T-helper 1 cell (primary cell): ENCODE measurements at places on chromosomes 16 and 17.

GRCh38 chr16:30923554-30924075 is at the start of gene FBXL19:
Gene FBXL19, plus strand, starts transcription at chr16:30923572. Its CDS starts 2,183 bp downstream, at chr16:30925755.
- no peak for DNase-seq

- no peak for DNase-seq
Measured at GRCh38 chr17:42276609-42277341, 584 bp upstream of the STAT5B start.

DNA sequence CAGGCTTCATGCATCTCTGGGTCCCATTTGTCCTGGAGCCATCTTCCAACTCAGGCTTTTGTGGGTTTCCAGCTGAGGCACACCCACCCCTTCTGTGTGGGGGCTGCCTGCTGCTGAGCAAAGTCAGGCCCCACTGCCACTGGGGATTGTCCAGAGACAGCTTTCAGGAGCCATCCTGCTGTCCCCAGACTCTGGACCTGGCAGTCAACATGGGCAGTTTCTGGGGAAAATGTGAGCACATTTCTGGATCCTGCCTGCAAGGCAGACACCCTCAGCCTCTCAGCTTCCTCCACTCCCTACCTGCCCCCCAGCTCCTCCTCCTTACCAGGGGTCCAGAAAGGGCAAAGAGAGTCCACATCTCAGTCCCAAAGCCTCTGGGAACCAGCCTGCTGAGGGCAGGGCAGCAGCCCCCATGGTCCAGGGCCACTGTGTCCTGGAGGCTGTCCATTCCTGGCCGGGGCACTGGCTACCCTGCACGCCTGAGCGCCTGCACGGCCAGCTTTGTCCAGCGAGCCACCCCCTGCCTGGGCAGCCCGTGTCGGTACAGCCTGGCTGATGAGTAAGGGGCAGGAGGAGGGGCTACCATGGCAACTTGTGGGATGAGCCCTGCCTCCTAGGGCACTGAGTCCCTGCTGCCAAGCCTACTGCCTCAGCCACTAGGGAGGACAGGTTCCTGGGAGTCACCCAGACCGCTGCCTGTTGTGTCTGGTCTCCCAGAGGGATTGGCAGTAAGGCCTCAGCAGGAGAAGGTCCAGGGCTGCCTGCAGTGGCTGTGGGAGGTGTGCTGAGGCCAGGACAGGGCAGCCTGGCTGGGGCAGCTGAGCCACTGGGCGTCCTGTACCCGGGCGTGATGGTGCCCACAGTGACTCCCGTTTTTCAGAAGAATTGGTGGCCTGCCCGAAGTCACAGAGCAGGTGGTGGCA is at the start of gene SLC47A2:
TSS of gene SLC47A2 (minus strand) at position 477 of the 923 bp plus-strand sequence. CDS start at position 448, 29 bp downstream.
- no peak for DNase-seq

DNA sequence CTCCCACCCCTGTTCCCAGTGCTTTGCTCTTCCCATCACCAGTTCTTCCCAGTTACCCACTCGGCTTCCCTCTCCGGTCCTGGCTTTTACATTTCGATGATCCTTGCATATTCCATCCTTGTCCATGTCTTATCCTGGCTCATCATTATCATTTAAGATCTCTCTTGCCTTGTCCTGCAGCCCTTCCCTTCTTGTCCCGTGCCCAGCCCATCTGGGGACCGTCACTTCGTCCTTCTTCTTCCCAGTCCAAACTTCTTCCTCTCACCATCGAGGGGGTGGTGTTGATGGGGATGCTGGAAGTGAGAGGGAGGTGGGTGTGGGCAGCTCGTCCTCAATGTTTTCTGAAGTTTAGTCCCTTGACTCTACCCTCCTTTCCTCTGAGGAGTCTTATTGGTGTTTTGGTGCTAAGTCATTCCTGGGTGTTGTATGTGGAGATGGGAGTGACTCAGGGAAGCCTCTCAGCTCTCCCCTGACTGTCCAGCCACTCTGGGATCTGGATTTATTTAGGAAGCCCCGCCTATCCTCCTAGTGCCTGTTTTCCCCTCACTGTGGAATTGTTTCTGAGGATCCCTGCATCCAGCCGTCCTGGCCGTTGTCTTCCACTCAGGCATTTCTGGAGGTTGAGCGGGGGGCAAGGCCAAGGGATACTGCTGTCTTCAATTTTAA is 975 bp downstream of the SNX29 start:
- no peak for DNase-seq

GRCh38 chr16:3487521-3488410 is 7.5 kb downstream of the C16orf90 start:
- DNase-seq: no peak

GRCh38 chr17:60102632-60103096 is 23.9 kb upstream of the HEATR6 start:
- DNase-seq: no peak

DNA sequence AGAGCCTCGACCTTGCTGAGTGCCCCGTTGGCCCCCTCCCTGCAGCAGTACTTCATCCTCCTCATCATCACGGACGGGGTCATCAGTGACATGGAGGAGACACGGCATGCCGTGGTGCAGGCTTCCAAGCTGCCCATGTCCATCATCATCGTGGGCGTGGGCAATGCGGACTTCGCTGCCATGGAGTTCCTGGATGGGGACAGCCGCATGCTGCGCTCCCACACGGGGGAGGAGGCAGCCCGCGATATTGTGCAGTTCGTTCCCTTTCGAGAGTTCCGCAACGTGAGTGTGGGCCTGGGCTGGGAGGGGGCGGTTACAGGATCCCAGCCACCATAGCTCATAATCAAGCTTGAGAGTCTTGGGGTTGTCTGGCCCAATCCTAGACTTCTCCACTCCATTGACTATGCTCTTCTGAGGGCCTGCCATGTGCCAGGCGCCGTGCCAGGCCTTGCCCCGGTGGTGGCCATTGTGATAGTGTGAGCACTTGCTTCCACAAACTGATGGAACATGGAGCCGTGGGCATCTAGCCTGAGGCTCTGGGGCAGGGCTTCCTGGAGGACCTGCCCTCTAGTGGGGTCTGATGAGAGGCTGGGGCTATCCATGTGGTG is 39.7 kb downstream of the PSME3IP1 start:
- DNase-seq: no peak

DNA sequence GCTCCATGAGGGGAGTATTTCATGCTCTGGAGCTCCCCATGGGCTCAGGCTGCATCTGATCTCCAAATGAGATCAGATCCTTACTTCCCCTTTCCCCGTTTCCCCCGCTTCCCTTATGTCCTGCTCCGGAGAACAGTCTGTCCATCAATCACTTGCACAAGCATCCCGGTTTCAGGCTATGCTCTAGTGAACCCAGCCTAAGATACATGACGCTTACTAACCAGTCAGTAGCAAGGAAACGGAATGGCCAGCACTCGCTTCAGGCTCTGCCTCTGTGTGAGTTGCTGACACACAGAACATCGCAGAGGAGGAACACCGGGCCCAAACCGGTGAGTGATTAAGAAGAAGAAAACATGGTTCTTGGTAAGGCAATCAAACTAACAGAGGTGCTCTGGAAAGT is 9.4 kb upstream of the ATP5MC1 start:
- no peak for DNase-seq

DNA sequence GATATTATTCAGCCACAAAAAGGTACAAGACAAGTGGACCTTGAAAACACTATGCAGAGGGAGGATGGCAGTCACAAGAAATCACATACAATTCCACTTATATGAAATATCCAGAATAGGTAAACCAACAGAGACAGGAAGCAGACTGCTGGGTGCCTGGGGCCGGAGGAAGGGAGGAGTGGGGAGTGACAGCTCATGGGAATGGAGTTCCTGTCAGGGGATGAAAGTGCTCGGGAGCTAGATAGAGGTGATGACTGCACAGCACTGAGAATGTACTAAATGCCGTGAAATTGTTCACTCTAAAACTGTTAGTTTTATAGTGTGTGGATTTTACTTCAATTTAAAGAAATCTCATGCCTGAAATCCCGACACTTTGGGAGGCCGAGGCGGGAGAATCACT is 74.2 kb upstream of the MED9 start:
- no peak for DNase-seq

DNA sequence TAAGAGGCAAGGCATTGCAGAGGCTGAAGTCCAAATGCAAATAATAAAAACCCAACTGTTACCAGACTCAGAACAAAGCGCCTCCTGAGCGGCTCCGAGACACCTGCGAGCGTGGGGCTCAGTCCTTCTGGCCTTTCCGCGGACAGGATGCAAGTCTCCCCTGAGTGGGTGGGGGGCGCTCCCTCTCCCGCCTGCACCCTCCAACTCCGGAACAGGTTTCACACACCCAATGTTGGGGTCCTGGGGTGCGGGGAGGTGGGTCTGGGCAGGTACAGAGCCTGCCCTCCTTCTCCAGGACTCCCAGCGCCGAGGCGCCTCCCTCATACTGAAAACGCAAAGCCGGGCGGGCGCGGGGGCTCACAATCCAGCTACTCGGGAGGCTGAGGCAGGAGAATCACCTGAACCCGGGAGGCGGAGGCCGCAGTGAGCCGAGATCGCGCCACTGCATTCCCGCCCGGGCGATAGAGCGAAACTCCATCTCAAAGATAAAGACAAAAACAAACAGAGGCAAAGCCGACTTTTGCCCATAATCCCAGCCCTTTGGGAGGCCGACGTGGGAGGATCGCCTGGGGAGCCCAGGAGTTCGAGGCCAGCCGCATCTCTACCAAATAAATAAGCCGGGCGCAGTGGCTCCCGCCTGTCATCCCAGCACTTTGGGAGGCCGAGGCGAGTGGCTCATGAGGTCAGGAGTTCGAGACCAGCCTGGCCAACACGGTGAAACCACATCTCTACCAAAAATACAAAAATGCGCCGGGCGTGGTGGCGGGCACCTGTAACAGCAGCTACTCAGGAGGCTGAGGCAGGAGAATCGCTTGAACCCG is 893 bp downstream of the GINS2 start:
- DNase-seq: no peak

GRCh38 chr17:17236295-17237025 is 508 bp downstream of the FLCN start:
- DNase-seq: no peak

- no peak for DNase-seq
Measured at GRCh38 chr16:85851034-85851785, 47.8 kb upstream of the IRF8 start.

DNA sequence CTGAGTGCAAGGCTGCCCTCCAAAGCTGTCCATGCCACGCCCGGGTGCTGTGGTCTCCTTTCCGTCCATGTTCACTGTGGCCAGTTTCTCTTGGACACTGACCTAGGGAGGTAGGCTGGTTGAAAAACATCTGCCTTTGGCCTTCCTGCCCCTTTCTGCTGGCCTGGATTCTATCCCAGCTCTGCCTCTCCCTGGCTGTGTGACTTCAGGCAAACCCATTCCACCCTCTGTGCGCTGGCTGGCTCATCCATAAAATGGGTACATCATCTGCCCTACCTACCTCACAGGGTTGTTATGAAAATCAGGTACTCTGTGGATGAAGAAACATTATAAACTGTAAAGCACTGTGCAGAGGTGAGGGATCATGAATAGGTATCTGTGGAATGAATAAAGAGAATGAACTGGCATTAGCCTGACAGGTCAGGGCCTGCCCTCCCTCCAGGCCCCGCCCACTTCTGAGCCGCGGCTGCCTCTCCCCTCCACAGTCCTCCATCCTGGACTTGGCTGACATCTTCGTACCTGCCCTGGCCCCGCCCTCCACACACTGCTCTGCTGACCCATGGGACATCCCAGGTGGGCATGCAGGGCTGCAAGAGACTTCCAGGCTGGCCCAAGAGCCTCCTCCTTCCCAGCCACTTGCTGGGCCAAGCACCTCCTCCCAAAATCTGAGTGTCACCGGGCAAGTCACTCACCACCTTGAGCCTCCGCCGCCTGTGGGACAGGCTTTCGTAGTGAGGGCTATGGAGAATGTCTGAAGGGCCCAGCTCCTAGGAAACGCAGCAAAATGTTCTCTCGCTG is 7.0 kb upstream of the SPATA20 start:
- DNase-seq: no peak

DNA sequence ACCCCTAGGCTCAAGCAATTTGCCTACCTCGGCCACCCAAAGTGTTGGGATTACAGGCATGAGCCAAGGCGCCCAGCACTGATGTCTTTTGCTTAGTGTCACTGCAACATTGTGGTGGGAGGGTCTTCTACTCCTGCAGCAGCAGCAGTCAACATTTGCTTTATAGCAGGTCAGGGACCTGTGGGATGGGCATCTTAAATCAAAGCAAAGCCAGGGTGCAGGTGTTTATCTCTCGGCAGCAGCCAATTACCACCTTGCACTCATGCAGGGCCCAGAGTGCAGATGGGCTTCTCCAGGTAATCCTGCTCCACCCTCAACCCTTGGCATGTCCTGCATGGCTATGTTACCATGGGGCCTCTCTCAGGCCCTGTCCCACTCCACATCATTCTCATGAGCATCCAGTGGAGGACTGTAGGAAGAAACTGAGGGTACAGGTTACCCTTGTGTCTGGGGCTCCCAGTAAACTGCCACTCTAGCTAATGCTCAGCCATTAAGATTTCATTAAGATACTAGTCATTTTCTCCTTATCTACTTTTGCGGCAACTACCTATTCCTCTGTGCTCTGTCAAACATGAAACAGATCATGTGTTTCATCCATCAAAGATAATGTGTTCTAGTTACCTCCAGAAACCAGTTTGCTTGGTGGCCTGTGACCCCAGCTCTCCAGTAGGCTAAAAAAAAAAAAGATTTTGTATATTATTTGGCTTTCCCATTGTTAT is 16.8 kb downstream of the ADGRG5 start:
- DNase-seq: no peak

DNA sequence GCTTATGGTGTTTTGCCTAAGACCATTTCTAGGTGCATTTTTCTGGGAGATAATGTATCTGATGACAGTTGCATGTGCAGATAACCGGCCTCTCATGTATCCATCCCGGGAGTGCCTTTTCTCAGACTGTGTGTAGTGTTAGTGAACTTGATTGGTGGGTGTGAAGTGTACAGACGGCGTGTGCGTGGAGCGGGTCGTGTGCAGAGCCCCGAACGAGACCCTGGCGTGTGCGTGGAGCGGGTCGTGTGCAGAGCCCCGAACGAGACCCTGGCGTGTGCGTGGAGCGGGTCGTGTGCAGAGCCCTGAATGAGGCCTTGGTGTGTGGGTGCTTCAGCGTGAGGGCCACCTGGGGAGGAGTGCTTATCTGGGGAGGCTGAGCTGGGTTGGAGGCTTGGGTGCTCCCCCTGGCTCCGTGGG is 28.9 kb upstream of the ZNF750 start:
- DNase-seq: no peak

GRCh38 chr17:77892031-77892430 is 66.5 kb upstream of the TNRC6C start:
- no peak for DNase-seq

DNA sequence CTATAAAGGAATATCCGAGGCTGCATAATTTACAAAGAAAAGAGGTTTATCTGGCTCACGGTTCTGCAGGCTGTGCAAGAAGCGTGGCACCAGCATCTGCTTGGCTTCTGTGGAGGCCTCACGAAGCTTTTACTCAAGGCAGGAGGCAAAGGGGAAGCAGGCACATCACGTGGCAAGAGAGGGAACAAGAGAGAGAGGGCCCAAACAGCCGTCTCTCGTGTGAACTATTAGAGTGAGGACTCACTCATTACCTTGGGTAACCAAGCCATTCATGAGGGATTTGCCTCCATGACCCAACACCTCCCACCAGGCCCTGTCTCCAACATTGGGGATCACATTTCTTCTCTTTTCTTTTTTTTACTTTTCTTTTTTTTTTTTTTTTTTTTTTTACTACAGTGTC is 7.5 kb upstream of the ALKBH5 start:
- DNase-seq: no peak

DNA sequence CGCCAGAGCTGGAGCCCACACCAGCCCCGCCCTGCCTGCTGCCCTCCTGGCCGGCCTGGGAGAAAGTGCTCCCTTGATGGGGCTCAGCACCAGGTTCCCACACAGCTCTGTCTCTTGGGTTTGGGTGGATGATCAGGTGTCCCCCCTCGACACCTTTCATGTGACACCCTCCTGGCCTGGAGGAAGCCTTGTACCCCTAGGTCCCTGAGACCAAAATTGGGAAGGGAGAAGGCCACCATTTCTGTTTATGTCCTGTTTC is 19.4 kb upstream of the PLLP start:
- DNase-seq: no peak
